Activated CD8-positive, alpha-beta T cell treated with anti-CD3 and anti-CD28 coated beads for 36 hours (primary cell): ENCODE measurements at places on chromosomes 12 and 14.

GRCh38 chr14:74852922-74853530 lies 22.9 kb downstream of the PROX2 start:
- no peak for DNase-seq

DNA sequence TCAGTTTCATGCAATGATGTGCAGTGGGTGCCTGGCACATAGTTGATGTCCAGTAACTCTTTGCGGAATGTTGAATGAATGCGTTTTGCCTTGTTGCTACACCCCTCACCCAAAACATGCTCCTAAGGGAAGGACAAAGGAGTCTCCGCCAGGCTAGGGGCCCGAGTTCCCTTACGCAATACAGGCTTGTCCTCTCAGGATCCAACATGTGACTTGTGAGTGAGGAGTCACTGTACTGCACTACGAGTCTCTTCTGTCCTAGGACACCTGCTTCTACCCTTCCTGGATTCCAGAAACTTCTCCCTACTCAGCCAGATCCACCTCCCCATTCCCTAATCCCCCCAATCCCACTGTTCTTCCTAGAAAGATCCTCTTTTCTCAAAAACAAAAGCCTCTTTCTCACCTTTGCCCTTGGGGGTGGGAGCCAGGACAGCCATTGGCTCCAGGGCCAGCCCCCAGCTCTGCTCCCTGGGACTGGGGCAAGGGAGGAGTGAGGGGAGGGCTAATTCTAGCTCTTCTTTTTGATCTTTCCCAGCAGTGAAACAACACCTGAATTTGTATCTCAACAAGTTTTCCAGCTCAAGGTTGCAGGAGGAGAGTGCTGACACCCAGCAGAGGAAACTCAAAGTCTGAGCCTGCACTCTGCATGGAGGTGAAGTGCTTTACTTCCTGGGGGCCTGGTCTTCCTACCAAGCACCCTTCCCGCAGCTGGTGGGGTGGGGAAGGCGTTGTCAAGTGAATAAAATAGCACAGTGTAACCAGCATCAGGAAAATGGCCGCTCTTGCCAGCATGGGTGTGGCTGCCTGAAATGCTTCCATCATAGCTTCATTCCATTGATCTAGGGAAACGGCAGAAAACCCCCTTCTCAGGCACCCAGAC lies 3.4 kb upstream of the OTUB2 start:
- no peak for DNase-seq

- DNase-seq = no peak
Measured at GRCh38 chr12:128250096-128250495, 16.9 kb upstream of the TMEM132C start.

DNA sequence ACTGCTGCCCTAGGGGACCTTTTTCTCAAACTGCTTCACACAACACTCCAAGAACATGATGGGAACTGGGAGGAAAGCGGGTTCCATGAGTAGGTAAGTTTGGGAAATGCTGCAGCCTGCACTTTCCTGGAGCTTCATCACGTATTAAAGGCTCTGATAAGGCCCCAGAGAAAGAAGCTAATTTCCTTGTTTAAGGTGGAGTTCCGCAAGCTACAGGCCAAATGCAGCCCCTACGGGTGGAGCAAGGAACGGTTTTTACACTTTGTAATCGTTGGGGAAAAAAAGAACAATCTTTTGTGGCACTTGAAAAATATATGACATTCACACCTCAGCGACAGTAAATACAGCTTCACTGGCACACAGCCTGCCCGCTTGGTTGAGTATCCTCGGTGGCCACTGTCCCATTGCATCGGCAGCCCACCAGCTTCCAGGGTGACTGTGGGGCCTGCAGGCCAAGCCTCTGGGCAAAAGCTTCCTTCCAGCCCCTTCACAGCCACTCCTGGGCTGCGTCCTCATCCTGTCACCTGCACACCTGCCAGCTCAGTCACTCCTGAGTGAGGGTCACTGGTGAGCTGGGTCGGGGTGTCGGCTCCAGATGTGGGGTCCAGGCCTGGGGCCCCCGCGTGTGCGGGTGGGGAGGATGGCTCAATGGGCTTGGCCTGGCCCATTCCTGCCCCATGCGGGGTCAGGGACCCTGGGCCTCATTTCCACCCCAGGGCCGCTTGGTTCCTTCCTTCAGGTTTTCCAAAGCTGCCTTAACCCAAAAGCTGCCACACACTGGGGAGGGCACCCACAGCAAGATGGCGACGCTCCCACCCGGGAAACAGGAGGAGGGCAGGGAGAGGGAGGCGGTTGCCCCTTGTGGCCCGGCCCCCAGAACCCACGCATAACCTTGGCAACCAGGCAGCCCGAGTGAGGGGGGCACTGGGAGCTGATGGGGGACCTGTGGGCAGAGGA lies 2.4 kb downstream of the AMN start:
- DNase-seq = no peak

DNA sequence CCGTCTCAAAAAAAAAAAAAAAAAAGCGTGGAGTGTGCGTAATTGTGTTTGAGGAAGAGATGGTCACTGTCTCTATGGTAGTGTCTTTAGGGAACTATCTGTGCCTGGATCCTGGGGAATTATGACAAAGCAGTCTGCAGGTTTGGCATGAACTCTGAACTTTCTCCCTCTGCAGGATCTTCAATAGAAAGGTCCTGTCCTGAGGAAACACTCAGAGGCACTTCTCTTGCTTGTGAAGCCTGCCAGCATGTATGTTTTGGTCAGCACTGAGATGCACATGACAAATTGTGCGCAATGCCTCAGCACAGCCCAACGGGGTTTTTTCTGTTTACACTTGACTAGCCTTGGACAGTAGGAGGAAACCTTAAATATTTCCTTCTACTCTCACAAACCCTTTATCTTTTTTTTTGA lies 46.6 kb downstream of the ATF7 start:
- no peak for DNase-seq
